ENCODE measurements at places on chromosomes 13 and 19. TPM values are rescaled to one million over a fixed set of nuclear protein-coding genes. Genes with fewer than 3 reads are reported as not detected.

DNA sequence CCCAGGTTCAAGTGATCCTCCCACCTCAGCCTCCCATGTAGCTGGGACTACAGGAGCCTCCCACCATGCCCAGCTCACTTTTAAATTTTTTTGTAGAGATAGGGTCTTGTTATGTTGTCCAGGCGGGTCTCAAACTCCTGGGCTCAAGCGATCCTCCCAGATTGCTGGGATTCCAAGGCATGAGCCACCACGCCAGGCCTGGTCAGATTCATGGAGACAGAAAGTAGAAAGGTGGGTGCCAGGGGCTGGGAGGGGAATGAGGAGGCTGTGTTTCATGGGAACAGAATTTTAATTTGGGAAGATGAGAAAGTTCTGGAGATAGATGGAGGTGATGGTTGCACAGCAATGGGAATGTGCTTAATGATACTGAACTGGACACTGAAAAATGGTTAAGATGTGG lies 22.3 kb downstream of the ARHGEF18 start:
- H3K27ac ChIP-seq: peak overlapping the region; percentile 81
- H3K4me1 ChIP-seq: peaks cover 15% of the 10 kb centered on the region
- no peaks in the 10 kb centered on the region for H3K27me3 ChIP-seq
- peaks cover 14% of the 10 kb centered on the region for H3K36me3 ChIP-seq
- H3K4me3 ChIP-seq: no peak overlapping the region

GRCh38 chr19:29201855-29202254 lies 11.1 kb downstream of the UQCRFS1 start:
- H3K27ac ChIP-seq: no peak overlapping the region
- H3K4me3 ChIP-seq: no peak overlapping the region
- H3K4me1 ChIP-seq: peaks cover 8% of the 10 kb centered on the region
- H3K36me3 ChIP-seq: peaks cover 15% of the 10 kb centered on the region

The PSG7 gene
- polyA plus RNA-seq: not detected

- H3K4me1 ChIP-seq: peaks cover 7% of the 10 kb centered on the region
- H3K36me3 ChIP-seq: no peaks in the 10 kb centered on the region
- H3K4me3 ChIP-seq: no peak overlapping the region
- DNase-seq: no peak
- no peaks in the 10 kb centered on the region for H3K27me3 ChIP-seq
- H3K27ac ChIP-seq: no peak overlapping the region
Measured at GRCh38 chr13:112699322-112699918, 9.6 kb downstream of the ATP11A start.
